Activated T-cell treated with anti-CD3 and anti-CD28 coated beads, Interleukin-2, amount 50 U/mL, for 4 hours (primary cell): ENCODE measurements at places on chromosomes 4 and X. TPM values are rescaled to one million over a fixed set of nuclear protein-coding genes. Genes with fewer than 3 reads are reported as not detected.

Gene NUDT10
- total RNA-seq, result 0.92 TPM

DNA sequence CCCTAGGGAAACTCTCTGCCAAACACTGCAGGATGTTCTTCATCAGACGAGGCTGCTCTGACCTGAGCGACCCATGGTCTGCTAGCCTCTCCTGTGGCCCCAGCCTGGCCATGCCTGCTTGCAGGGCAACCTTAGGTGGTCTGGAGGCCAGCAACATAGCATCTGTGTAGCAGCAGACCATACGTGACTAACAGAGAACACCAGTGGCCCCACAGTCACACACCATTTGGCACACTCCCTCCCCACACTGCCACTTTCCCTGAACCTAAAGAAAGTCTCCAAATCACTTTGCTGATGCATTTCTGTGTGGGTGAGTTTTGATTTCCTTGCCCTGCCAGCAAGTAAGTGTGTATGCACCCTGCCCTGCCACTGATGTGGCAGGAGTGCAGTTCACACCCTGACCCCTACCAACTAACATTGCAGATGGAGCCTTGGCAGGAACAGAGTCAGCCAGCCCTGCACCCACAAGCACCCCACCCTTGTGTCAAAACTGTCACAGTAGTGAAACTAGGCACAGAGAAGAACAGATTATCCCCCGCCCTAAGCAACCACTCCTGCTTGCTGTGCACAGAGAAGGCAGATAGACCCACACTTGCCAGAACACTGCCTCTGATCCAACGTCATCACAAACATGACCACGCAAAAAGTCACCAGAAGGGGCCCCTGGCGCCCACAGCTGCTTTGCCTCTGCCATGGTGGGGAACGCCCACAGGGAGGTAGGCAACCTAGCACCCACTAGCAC lies 249.1 kb downstream of the SPIN4 start:
- no peak for DNase-seq

- DNase-seq, result no peak
Measured at GRCh38 chr4:1033840-1034551, 22.6 kb downstream of the FGFRL1 start.

- DNase-seq, result no peak
Measured at GRCh38 chr4:157702831-157703230, 470.0 kb downstream of the GASK1B start.
